NCI-H187 (cell line): ENCODE measurements at places on chromosomes 6 and 20.

DNA sequence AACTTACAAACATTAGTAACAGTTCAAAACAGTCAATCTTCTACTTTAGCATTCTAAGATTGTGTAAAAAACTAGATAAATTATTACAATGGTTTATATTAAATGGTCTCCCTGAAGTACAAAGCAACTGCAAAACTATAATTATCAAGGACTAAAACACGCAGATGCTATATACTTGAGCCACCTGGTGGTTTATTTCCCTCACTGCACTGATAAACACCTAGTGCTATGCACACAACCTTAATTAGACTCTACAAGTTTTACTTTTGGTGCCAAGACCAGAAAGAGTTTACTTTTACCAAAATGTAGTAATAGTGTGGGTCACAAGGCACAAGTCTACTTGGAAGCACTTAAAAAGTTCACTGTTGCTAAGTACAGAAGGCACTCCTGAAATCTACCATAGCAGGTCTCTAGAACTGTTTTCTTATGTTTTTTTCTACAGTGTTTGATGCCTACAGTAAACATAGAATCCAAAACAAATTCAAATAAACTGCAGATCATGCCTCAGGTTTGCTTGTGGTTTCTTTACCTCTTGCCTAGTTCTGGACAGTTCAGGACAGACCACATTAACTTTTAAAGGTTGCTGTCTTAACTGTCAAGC, 49.2 kb downstream of the GMDS start:
- peak; percentile 15 for DNase-seq

- DNase-seq, result no peak
These were observed 93.6 kb downstream of the NCR2 start for GRCh38 chr6:41428996-41429421.

- DNase-seq, result no peak
These were observed 187.8 kb upstream of the PRDM1 start for GRCh38 chr6:105898286-105898685.

DNA sequence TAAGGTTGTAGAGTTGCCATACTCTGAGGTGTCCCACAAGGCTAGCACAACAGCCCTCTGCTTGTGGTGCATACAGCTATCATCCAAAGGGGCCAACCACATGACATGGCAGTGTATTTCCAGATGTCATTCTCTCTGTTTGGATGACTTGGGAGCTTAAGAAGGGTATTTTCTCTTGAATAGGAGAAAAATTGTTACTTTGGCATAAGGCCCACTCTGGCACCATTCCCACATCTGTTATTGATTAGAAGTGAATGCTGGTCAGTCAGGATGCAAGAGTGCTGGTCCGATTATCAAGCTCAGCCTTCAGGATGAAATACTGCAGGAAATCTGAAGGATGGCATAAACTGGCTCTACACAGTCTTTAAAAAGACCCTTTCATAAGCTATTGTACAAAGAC, 83.6 kb upstream of the C20orf144 start:
- no peak for DNase-seq

- DNase-seq, result no peak
These were observed 103.7 kb downstream of the MYO6 start for GRCh38 chr6:75852721-75853120.
